Glomerular endothelial cell (primary cell): ENCODE measurements at places on chromosomes 3 and 15. TPM values are rescaled to one million over a fixed set of nuclear protein-coding genes. Genes with fewer than 3 reads are reported as not detected.

Gene HGD
- total RNA-seq = 1.1 TPM in 1 of 2 replicates, not detected in the other

Gene RLBP1
- total RNA-seq = not detected in 2 replicates

Gene EOMES
- not detected in 2 replicates for total RNA-seq

Gene ANKDD1A
- total RNA-seq = 0.58 and 6.2 TPM in 2 replicates

Gene SPSB4
- 0.53 TPM in 1 of 2 replicates, not detected in the other for total RNA-seq
